ENCODE measurements at places on chromosomes 5 and 9.
A peak's percentile ranks its signal among the peaks of the same experiment; 100 is the strongest.

DNA sequence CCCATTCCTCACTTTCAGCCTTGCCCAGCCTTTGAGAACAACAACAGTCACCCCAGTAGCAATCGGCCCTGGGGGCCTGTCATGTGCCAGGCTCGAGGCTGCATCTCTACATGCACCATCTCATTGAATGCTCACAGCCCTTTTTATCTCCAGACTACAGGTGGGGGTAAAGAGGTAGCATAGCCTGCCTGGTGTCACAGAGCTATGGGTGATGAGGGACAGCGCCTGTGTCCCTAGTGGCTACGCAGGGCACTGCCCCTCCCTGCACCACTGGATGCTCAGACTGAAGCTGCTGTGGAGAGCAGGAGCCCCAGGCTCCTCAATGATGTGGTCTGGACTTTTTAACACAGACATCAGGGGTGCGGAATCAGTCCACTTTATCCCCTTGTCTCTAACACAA, 2.8 kb downstream of the CAMK2A start:
- peak; percentile 21 for DNase-seq

DNA sequence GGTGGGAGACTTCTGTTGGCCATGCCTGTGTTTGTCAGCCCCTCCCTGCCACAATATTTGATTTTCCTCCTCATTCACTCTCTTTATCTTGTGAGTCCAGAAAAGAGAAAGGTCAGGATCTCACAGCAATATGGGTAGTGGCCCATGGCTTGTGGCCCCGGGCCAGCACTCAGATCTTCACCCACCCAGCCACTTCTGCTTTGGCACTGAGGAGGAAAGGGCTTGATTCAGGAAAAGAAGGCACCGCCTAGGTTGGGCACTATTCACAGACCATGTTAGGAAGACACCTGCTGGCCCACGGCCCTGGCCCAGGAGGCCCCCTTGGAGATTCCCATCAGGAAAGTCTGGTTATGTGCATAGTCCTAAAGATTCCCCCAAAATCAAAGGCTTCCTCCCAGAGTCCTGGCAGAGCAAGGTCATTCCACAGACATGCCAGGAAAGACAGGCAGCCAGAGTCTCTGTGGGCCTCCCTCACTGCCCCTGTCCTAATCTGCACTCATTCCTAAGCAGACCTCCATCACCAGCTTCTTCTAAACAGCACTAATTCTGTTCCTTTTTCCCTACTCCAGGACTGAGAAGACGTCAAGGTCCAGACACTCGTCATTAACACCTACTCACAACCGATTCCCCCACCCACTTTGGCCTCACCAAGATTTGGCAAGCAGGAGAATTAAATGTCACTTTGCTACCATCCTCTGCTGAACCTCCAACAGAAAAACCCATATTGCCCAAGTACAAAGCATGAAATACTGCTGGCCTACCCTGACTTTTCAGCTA, 179.3 kb downstream of the DEPDC1B start:
- DNase-seq = no peak

DNA sequence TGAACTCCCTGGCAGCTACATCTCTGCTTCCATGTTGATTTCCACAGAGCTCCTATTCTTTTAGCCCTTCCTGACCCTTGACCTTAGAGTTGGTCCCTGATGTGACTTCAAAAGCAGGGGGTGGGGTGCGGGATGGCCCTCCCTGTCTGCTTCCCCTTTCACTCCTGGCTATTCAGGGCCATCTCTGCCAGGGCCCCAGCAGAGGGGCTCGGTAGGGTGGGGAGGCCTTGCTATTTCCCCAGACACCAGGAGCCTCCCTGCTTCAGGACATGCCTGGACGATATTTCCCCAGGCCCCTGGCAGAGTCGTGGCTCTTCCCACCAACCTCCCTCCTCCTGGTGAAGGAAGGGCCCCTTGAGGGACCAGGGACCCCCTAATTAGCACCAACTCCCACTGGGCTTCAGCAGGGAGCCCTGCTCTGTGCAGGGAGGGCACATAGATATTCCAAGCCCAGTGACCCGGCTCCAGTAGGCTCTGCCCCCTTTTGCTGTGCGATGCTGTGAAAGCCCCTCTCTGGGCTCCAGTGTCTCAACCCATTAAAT, 17.3 kb downstream of the CORO2A start:
- DNase-seq = no peak

DNA sequence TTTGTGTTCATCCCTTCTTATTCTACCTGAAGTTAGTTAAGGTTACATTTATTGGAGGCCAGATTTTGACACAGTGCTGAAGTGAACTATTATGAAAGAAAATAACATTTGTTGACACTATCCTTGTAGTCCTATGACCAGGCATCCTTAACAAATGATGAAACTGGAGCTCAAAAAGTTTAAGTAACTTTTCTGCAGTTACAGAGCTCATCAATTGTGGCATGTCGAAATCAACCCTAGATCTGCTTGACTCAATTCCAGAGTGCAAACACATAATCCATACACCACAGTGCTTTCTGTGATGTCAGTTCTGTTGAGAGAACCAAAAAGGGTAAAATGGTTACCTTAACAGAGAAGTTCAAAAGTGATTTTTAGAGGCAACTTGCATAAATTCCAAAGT, 28.6 kb downstream of the KCNN2 start:
- no peak for DNase-seq

DNA sequence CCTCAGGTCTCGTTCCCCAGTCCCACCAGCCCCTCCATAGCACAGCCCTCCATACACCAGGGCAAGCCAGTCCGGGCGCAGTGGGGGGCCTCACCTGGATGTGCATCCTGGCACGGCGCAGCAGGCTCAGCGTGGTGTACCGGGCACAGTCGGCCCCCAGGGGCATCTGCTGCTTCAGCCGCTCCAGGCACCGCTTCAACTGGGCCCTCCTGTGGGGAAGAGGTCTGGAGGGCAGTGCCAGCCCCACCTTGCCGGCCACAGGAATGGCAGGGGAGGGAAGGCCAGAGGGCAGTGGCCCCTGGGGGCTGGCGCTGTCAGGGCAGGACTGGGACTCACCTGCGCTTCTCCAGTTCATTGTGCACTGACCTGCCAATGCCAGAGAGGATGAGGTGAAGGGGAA, 1.4 kb downstream of the MXD3 start:
- no peak for DNase-seq

GRCh38 chr9:6502399-6502798, 89.4 kb downstream of the UHRF2 start:
- no peak for DNase-seq

DNA sequence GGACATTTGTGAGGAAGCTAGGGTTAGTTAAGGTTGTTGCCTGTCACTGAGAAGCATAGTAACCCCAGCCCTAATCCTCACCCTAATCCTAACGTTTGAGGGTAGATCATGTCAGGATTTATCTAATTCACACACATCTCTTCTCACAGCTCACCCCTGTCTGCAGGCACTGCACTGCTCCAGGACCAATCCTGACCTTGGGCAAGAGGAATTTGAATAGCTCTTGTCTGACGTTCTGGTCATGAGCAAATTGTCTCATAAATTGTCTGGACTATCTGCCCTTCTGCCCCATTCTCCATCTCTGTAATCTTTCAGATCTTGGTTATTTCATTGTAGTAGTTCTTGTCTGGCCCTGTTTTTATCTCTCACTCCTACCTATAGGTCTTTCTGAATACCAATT, 18.7 kb downstream of the CRHBP start:
- no peak for DNase-seq

GRCh38 chr9:16262477-16263261, 607.8 kb downstream of the BNC2 start:
- no peak for DNase-seq

DNA sequence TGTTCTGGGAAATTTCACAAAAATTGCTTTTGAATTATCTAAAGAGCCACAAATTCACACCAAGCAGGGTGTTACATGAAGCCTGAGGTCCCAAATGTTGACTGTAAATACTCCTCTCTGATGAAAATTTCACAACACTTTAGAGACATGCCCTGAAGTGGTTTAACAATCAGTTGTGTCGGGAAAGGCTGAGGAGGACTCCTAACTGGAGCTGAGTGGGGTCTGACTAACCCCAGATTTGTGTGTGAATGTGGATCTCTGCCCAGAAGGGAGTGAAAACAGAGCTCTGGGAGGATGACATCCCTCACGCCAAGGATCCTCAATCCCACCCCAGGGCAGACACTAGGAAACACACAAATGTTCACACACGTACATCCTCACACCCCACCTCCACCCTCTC, 31.1 kb upstream of the GRXCR2 start:
- no peak for DNase-seq

DNA sequence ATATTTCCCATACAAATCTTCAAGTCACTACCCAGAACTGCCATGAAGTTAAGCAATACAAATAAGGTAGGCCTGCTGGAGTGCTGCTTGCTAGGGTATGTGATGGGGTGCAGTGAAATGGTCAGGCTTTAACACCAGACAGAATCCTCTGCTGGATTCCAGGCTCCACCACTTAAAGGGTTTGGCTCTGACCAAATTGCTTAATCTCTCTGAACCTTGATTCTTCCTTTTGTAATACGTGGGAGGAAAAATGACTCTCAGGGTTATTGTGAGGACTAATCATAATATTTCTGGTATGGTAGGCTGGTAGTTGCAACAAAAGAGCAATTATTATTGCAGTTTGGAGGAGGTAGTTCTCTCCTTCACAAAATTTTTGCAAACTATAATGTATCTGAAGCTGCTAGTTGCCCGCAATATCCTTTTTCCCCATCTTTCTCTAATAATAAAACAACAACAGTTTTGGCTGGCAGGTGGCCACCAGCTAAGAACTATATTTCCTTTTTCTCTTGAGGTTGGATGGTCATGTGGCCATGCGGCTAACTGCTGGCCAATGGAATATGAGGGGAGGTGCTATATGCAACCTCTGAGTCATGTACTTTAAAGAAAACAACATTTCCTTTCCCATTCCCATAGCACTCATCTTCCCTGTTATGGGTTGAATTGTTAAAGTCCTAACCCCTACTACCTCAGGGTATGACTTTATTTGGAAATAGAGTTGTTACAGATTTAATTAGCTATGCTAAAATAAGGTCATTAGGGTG, 44.1 kb downstream of the CCL28 start:
- no peak for DNase-seq

DNA sequence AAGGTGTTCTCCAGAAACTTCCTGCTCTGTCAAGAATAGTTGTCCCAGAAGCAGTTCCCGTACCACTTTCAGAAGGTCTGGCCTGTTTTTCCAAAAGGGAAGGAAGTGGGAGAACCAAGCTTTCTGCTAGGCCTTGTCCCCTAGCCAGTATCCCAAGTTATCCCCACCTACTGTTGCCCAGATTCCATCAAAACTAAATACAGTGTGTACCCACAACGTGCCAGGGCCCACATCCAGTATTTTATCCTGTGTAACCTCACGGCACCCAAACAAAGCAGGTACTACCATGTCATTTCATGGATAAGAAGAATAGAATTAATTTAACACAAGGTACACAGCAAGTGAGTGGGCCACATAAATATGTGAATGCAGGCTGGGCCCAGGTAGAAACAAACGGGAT, 126.2 kb downstream of the CDK5RAP2 start:
- no peak for DNase-seq

- no peak for DNase-seq
Measured at GRCh38 chr5:141869040-141869439, 9.2 kb downstream of the PCDH1 start.

- no peak for DNase-seq
Measured at GRCh38 chr5:58156973-58157701, 302.7 kb downstream of the PLK2 start.

DNA sequence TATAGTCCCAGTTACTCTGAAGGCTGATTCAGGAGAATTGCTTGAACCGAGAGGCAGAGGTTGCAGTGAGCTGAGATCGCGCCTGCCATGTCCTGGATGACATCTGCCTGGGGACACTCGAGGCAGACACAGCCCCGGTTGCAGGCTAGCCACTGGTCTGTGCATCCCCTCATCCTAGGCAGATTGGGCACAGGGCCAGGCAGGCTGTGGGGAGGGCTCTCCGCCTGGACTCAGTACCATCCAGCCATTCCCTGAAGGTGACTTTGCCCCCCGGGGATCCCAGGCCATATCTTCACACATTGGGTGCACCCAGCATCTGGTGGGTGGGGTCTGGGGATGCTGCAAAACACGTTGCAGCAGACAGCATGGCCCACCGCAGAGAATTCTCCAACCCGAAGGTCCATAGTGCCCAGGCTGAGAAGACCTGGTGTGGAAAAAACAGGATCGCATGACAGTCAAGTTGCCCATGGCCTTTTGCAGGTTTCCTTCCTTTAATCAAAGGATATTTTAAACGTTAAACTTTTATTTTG, 50.9 kb upstream of the SUSD3 start:
- DNase-seq = no peak

- no peak for DNase-seq
Measured at GRCh38 chr9:24059651-24060050, 233.6 kb upstream of the ELAVL2 start.

- DNase-seq = no peak
Measured at GRCh38 chr5:90134892-90135291, 274.7 kb downstream of the CETN3 start.

GRCh38 chr9:126617823-126618165, 4.1 kb downstream of the LMX1B start:
- DNase-seq = no peak

DNA sequence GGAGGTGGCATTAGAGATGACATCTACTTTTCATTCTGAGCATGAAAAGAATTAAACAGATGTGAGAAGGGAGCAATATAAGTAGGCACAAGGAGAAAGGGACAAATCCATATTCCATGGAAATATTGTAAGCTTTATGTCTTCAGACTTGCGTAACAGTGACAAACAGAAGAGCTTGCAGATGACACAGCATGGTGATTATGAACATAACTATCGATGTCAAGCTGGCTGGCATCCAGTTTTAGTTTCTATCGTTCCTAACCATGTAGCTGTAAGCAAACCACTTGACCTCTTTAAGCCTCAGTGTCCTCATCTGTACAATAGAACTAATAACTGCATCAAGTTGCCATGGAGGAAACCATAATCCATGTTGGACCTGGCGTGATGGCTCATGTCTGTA, 246.7 kb upstream of the ADRA1B start:
- no peak for DNase-seq

DNA sequence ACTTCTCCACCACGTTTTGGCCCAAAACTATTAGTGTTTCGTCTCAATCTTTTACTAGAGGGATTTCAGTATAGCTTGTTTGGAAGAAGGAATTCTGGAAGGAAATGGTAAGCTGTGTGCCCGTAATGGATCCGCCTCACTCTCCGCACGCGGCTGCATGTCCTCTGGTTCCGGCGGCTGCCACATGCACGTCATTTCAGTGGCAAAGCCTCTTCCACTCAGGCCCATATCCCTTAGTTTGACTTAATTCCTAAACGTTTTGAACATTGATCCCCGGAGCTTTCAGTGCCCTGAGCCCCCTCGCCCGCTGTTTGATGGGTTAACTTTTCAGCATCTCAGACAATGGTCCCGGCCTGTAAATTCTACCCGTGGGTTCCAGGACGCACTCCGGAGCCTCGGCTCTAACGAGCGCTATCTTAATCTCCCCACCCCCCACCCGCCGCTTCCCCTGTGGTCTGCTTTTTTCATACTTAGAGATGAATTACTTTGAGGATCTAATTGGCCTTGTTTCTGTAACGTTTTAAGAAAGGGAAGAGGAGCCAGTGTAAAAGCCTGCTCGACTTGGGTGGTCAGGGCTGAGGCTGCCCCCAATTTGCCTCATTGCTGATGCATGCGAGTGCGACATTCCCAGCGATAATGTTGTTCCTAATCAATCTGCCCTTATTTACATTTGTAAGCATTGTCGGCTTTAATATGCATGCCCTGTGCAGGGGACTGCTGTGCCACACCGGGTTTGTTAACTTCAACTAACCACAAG, 4.6 kb downstream of the PTCH1 start:
- DNase-seq = no peak

GRCh38 chr5:130316971-130317680, 412.9 kb downstream of the CHSY3 start:
- DNase-seq = no peak

- DNase-seq = peak; percentile 59
Measured at GRCh38 chr9:19028835-19029451, 4.1 kb downstream of the SAXO1 start.

All from NCI-H1436 (cell line).